Activated T-helper 1 cell treated with Interleukin-2 at 50 U/mL for 16 hours (primary cell): ENCODE measurements at places on chromosomes 6 and 20.

- no peak for DNase-seq
These were observed 109.8 kb downstream of the BACH2 start for GRCh38 chr6:90186637-90187371.

- no peak for DNase-seq
These were observed 59.5 kb downstream of the BFSP1 start for GRCh38 chr20:17471606-17472187.

DNA sequence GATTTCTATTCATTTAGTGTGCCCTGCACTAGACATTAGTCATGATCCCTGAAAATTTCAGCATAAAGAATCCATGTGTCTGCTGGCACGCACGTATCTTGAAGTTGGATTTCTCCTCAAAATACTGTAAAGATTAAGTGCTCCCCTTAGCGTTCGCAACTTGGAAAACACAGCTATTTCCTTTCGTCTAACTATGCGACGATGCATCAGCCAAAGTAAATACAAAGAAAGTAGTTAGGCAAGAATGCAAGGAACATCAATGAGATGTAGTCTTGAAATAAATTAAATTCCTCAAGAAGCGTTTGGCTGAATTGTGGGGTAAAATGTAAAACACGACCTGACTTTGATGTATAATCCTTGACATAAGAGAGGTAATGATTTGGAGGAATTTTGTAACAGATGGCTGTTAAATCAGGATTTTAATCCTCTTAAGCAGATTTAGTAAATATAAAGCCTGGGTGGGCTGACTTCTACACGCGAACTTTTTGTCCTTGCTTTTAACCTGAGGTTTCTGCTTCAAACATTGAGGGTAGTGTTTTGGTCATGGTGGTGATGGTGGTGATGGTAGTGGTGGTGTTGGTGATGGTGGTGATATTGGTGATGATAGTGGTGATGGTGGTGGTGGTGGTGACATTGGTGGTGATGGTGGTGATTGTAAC is 88.2 kb downstream of the FOXF2 start:
- no peak for DNase-seq

DNA sequence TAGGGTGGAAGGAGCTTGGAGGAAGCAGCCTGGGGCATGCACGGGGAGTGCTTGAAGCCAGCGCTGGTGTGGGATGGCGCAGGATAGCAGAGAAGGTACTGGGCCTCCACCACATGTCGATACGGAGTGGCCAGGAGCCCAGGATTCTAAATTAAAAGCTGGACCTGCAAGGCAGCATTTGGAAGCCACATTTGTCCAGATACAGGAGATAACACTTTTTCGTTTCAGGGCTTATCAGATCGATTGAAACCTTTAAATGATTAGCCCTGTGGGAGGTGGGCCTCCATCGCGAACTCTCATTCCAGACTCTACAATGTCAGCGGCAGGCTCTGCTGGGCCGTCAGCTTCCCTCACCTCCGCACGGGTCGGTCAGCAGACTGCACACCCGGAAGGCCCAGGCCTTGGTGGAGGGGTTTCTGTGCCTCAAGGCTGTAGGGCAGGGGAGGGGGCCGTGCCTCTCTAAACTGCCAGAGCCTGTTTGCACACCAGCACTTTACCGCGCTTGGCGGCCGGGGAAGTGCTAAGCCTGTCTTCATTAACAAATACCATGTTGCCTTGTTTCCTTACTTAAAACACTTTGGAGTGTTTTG is 17.9 kb downstream of the EDN3 start:
- no peak for DNase-seq

DNA sequence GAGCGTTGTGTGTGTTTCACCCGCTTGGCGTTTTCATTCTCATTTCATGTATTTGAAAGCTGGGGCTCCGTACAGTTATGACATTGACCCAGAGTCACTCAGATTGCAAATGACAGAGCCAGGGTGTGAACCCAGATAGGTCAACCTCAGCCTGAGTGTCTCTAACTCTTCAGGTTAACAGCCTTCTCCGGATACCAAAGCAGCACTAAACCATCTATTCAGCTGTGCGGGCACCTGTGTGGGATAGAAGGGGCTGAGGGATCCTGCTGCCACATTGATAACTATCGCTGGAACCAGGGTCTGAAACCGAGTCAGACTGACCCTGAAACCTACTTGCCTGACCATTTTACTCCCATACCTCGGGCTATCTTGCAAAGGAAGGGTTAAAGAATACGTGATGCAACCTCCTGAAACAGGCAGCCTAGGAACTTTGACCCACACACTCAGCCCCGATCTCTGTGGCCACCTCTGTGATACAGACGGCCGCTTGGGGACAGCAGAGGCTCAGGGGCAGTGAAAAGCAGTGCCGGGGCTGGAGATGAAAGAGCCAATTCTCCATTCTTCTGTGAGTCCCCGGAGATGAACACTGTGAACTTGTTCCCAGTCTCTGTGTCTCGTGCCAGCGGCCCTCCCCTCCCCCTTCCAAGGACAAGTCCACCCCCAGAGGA is 233.5 kb upstream of the QKI start:
- DNase-seq = no peak

DNA sequence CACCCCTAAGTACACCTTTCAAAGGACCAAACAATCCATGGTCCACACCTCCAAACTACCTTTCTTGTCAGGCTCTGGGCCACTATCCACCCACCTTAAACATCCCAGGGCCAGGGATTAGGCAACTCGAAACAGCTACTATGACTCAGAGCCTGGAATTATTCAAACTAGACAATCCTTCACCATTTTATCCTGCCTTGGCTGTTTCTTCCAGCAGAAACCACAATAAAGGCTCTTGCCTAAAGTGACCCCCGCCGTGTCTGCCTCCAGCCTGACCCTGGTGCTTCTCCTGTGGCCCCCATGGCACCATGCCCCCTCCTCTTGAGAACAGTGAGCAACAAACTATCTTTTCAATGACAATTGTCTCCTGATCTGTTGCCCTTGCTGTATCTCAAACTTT is 195.5 kb downstream of the EPM2A start:
- no peak for DNase-seq

DNA sequence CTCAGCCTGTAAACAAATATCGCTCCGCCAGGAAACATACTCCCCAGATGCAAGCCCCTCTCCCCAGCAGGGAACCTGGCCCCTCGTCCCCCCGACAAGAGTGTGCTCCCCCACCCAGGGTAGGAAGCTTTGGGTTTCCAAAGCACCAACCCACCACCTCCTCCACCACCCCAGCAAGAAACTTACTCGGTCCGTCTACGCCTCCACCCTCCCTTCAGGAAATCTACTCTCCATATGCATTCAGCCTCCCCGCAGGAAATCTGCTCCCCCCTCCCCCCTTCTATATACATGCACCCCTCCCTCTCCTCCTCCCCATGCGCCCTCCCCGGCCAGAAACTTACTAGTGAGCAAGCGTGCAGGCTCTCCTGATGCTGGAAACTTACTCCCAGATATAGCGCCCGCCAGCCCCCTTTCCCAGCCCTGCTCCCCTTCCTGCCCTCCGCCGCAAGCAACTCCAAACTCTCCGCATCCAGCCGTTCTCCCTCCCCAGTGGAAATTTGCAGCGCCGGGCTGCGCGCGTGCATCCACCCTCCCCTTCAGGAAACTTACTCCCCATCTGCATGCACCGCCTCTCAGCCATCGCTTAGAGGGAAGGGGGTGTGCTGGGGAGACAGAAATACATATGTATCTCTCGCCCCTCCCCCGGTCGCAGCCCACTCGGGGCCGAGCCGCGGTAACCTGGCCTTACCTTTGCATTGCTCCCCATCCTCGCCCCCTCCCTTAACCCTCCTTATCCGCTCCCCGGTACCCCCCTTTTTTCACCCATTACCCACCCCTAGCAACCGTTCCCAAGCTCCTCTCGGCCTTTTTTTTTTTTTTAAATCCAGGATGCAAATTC is at the start of gene TRERF1:
Gene TRERF1 (minus strand): TSS at position 594 of the 838 bp plus-strand sequence. CDS start 182,336 bp downstream, outside the sequence.
- DNase-seq = peak; percentile 40

- DNase-seq = no peak
These were observed 63.6 kb downstream of the SLC23A2 start for GRCh38 chr20:4937407-4938319.

- DNase-seq = no peak
These were observed 86.7 kb downstream of the PACRG start for GRCh38 chr6:162814426-162814973.

GRCh38 chr6:113644861-113645575 is 212.1 kb upstream of the MARCKS start:
- no peak for DNase-seq

DNA sequence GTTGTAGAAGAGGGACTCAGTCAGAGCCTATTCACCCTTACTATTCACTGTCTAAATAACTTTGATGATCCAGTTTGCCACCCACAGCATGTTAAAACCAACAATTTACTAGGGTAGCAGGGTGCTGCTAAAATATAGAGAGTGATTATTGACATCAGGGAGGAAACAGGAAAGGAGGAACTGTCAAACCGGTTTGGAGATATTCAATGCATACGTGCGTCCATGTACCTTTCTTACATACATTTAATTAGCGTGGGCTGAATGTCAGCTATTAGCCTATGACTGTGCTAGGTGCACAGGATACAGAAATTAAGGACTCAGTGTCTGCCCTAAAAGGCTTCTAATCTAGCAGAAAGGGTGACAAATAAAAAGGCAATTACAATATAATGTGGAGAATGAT is 57.2 kb downstream of the IL20RA start:
- DNase-seq = no peak
